ENCODE measurements at places on chromosomes 2 and 18.
A peak's percentile ranks its signal among the peaks of the same experiment; 100 is the strongest.

GRCh38 chr2:20393986-20394385 lies 43.3 kb upstream of the PUM2 start:
- DNase-seq, result no peak

- DNase-seq, result no peak
Measured at GRCh38 chr18:49762191-49763077, 50.9 kb downstream of the ACAA2 start.

DNA sequence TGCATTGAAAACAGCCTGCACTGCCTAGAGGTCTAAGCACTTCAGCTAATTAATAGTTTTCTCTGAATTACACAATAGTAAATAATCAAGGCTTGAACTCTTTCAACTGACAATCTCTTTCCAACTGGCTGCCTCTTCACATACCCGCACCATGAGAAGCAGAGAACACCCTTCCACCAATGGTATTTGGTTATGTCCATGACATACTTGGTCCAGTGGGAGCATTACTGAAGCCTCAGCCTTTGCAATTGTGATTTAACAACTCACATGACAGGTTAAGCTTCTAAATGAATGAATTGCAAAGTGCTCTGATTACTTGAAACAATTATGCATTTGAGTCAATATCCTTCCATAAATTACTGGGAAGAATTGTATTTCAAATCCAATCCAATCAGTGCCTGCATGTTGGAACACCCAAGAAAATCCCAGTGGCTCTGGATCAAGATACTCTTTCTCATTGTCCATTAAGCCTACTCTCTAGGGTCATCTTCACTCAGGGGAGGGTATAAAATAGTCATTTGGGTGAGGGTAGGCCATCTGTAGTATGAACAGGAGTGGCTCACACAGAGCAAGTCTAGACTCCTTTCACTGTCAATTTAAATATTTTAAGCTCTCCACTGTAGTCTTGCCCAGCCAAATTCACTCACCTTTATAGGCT lies 101.1 kb downstream of the HS1BP3 start:
- DNase-seq, result peak; percentile 19

DNA sequence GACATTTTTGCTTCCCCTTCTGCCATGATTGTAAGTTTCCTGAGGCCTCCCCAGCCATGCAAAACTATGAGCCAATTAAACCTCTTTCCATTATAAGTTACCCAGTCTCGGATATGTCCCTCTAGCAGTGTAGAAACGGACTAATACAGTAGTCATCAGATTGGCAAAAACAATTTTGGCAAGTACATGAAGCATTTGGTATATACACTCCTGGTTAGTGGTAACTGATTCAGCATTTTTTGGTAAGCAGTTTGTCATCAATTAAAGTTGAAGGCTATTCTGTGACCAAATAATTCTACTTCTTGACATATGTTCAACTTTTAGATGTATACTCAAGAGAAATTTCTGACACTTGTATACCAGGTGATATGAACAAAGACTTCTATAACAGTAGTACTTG lies 190.5 kb upstream of the STON1 start:
- DNase-seq, result no peak

DNA sequence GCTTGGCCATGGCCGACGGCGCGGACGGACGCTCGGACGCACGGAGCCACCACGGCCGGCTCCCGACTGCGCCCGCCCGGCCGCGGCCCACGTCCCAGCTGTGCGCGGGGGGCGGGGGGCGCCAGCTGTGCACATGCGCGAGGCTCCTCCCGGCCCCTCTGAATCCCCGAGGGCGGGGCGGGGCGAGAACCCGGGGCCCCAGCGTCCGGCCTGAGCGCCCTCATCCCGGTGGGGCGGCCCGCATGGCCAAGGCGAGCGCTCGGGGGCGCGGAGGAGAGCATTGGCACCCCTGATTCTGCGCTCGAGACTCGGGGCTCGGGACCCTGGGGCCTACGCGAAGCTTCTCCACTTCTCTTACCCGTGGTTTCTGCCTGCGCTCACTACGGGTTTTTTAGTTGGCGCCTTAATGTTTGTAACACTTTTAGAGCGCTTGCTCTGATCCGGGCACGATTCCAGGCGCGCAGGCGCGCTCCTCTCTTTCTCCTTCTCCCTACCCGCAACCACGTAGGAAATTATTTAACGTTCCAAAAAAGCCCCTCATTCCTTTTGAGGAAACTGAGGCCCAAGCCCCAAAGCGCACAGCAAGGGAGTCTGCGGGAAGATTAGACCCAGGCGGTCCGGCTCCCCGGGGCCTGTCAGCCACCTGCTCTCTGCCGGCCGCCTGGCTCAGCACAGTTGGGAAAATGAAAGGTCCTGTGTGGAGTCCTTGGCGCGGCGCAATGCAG lies at the start of gene PXDN:
Gene PXDN, minus strand, starts transcription at position 70 of the 725 bp plus-strand sequence. Its CDS starts 60 bp downstream, at position 10.
- no peak for DNase-seq

GRCh38 chr2:72994991-72995380 lies 76.5 kb downstream of the SFXN5 start:
- DNase-seq, result no peak

DNA sequence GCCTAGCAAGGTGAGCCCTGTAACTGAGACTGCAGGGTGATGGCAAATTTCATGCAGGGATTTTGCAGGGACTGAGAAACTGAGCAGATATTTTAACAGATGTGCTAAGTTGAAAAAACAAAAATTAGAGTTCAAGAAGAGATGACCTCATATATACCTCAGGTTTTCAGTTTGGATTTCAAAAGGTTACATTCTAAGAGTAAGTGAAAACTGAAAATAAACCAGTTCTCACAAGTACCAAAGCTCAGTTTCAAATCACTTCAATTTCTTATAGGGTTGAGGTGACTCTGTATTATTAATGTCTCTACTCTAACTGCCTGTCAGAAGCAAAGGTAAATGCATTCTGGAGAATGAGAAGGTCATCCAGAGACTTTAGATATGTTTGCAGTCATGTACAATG lies 237.4 kb upstream of the VRK2 start:
- DNase-seq, result no peak

DNA sequence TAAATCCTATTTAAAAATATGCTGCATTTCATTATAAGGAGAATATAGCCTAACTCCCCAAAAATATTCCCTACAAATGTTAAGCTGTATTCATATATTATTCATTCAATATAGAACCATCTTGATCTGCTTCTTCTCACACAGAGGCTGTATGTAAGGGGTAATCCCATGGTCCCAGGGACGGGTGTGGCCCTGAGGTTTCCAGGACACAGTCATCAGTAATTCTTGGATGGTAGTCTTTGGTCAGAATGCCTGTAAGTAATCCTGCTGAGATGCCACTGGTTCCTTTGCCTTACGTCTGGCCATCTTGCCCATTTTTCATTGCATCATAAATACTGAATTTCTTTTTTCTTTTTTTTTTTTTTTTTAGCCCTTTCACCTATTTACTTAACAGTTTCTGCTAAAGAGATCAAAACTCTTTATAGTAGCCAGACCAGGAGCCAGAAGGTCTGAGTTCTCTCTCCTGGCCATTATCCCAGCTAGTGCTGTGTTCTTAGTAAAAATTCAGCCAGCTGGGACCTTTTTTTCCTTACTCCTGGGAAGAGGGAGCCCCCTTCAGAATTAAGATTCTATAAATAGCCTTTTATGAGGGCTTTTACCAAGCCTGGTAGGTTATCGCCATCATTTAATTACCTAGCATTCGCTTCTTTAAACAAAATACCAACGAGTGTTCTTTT lies 134.9 kb downstream of the SOX11 start:
- peak; percentile 19 for DNase-seq

DNA sequence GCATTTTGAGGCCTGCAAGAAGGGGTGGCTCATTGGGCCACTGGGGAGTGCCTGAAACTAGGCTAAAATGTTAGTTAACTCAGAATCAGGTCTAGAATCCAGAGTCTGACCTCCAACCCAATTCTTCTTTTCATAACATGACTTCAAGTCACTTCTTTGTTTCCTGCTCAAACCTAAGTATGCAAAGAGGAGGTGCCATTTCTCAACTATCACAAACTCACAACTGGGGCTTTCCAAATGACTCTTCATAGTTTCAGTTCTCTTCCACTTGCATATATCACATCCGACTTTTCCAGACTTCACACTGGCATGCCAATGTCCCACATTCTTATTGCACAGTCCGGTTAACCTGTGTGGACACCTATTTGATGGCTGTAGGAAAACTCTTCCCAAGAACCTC lies 211.6 kb downstream of the TCF4 start:
- DNase-seq, result no peak

GRCh38 chr2:70855667-70856066 lies 20.1 kb upstream of the CD207 start:
- no peak for DNase-seq

DNA sequence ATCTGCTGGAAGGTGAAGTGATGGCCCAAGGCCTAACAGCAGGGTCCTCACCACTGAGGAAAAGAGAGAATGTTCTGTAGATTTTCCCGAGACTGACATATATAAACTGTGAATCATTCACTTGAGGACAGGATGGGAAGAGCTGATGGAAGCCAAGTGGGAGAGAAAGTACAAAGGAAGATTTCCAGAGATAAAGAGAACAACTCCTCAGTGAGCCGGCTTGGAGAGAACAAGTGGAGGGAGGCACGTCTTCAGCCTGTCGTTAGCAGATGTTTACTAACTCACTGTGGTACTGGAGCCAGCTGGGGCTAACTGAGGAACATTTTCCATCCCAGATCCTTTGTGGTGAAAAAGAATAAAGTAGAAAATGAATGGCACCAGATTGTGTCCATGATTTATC lies 552.9 kb upstream of the TNP1 start:
- peak; percentile 16 for DNase-seq

DNA sequence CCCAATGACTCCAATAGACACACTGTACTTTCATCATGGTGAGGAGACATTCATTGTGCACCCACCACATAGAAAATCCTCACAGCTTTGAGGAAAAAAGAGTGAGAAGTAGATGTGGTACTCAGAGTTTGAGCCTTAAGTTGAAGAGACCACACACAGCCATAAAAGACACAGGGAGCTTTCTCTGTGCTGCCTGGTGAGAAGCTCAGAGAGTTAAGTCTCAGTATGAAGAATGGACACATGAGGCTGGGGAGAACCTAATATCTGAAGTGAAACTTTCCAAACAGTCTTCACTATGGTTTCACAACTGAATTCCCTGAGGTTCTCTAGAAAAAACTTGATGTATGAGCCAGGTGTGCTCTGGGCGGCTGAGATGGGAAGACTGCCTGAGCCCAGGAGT lies 237.9 kb downstream of the NBAS start:
- no peak for DNase-seq

DNA sequence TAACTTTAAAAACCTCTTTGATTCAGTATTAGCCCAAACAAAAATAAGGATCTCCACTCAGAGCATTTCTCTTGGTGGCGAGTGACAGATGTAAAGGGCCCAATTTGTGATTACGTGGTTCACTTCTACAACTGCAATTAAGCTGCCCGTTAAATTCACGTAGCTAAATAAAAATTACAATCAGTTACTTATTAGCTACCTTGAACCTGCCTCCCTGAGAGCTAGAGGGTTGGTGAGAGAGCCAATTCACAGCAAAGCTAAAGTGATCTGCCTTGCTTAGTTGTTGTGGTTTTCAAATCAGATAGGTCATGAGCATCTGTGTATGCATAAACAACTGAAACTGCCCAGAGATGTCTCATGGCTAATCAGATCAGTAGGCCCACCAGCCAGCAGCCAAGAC lies 156.7 kb downstream of the RNF152 start:
- DNase-seq, result peak; percentile 51

DNA sequence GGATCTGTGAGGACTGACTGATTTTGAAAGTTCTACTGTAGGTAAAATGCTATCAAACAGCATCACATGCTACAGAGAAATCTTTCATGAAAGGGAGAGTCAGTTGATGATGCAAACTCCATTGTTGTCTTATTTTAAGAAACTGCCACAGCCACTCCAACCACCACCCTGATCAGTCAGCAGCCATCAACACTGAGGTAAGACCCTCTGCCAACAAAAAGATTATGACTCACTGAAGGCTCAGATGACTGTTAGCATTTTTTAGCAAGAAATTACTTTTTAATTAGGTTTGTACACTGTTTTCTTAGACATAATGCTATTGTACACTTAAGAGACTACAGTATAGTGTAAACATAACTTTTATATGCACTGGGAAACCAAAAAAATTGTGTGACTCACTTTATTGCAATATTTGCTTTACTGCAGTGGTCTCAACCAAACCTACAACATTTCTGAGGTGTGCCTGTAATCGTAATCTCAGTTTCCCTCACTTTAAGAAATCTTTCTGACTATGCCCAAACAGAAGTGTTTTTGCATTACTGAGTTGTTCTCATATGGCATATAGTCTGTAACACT lies 42.8 kb downstream of the METTL8 start:
- no peak for DNase-seq

- no peak for DNase-seq
Measured at GRCh38 chr2:12083081-12083581, 336.7 kb downstream of the LPIN1 start.

- DNase-seq, result peak; percentile 55
Measured at GRCh38 chr2:157787364-157787938, 88.7 kb downstream of the ACVR1 start.

- no peak for DNase-seq
Measured at GRCh38 chr2:65765376-65765775, 333.0 kb upstream of the SPRED2 start.

DNA sequence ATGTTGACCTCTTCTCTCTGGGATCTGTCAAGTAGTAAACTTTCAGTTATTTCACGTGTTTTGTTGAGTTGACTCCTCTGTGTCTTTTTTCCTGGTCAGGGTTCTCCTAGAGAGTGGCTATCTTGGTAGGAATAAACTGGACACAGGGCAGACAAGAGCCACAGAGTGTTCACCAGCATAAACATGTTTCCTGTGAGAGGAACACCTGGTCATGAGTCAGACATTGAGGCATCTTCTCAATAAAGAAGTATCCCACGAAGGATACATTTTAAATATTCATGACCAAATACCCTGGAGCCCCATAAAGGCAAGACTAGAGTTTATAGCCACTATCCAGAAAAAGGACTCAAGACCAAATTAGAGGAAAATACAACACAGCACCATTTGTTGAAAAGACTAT lies 269.7 kb upstream of the ZNF521 start:
- DNase-seq, result no peak

DNA sequence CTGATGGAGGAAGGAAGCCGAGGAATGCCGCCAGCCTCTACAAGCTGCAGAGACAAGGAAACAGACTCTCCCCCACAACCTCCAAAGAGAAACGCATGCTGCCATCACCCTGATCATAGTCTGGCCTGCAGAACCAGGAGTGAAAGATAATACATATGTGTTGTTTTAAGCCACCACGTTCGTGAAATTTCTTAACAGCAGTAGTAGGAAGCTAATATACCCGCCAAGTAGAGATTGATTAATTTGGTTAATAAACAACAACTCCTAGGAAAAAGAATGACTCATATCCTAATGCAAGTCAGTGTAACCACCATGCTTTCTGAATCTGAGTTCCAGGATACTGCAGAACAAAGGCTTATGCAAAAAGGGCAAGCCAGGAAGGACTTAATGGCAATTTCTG lies 36.6 kb downstream of the LONRF2 start:
- no peak for DNase-seq

GRCh38 chr18:78156466-78156865 lies 823.2 kb upstream of the SALL3 start:
- DNase-seq, result no peak

DNA sequence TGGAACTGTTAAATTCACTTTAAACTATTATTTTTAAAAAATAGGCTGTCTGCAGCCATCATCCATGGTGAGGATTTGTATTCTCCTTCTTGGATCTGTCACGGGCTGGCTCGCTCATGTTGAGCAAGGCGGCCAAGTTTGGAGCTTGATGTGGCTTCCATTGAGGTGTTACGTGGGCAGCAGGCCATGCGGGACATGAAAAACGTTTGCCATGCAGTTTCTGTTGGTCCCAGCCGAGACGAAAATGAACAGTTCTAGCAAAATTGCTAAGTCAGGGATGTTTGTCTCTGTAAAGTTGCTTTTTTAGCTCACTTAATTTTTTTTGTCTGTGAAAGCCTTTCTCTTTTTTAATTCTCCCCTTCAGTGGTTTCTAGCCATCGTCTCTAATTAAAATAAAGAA lies 70.2 kb upstream of the MGAT5 start:
- no peak for DNase-seq
